GM12892 (cell line): ENCODE measurements at places on chromosomes 3 and 15.

- no peak for DNase-seq
Measured at GRCh38 chr3:20480786-20481365, 294.9 kb upstream of the SGO1 start.

DNA sequence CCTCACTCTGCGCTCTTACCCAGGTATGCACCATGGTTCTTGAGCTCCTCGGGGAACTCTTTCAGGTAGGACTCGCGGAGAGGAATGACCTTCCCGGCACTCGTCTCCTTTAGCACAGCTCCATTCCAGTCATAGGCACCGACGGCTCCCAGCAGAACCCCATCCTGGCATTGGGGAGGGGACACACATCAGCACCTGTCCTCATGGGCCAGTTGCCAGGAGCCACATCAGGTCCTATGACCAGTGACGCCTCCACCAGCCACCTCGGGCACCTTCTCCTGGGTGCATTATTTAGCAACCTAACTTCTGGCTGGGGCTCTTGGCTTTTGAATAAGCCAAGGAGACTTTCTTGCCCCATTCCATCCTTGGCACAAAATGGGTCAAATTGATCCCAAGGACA is 61.9 kb downstream of the FEM1B start:
- no peak for DNase-seq

- DNase-seq = no peak
Measured at GRCh38 chr3:132773071-132773619, 50.9 kb upstream of the NPHP3 start.

GRCh38 chr3:12395349-12396012 is 88.8 kb upstream of the TSEN2 start:
- peak; percentile 17 for DNase-seq

DNA sequence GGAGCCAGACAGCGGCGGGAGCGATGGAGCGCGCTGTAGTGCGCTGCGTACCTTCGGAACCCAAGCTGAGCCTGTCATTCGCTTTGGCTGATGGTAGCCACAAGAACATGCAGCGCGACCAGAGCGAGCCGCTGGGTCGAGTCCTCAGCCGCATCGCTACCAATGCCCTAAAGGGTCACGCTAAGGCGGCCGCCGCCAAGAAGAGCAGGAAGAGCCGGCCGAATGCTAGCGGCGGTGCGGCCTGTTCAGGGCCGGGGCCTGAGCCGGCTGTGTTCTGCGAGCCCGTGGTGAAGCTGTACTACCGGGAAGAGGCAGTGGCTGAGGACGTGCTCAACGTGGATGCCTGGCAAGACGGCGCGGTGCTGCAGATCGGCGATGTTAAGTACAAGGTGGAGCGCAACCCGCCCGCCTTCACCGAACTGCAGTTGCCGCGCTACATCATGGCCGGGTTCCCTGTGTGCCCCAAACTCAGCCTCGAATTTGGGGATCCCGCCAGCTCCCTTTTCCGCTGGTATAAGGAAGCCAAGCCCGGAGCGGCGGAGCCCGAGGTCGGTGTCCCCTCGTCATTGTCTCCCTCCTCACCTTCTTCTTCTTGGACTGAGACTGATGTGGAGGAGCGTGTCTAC is 498 bp downstream of the PDE12 start:
- DNase-seq = peak; percentile 32

GRCh38 chr15:52180851-52181450 is 10.2 kb downstream of the GNB5 start:
- DNase-seq = no peak

DNA sequence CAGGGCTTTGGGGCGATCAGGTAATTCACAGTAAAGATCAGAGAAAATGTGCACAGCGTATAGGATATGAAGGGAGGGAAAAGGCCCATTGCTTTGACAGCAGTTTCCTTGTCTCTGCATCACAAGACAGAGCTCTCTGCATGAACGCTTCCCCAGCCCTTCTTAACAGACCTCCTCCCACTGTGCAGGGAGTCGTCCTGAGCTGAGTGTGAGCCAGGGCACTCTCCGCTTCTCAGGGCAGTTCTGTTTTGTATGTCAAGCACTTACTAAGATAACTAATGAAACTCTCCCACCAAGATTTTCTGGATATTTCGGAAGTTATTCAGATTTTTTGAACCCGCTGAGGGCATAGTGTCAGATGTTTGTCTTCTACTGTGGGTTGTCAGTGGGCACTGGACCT is 105.8 kb upstream of the C15orf61 start:
- DNase-seq = no peak
